ENCODE measurements at places on chromosomes 2 and 18.

DNA sequence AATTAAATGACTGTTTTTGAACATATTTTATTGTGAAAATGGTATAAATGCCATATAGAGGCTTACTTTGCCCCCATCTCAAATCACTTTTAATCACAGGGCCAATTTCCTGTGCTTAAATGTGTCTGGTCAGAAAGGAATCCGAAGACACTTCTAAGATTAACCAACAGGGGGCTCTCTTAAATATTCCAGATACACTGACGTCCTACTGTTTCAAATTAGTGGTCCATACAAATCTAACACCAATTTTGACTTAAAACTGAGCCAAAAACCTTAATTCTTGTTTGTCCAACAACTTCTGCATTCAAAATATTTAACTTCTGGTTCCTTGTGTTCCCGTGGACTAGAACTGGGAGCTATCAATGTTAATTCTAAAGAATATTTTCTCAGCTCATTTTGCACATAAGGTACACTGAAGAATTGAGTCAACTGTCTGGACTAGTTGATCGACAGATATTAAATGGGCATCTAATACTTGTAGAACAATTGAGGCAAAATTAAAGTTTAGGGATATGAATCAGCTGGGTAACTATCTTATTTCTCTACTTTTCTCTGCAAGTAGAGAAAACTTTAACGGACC is 557.5 kb downstream of the ARHGAP15 start:
- no peak for DNase-seq

- no peak for DNase-seq
Observed at GRCh38 chr2:46146866-46147502, 150.2 kb upstream of the EPAS1 start.

GRCh38 chr2:100742277-100743254 is 77.4 kb upstream of the NPAS2 start:
- DNase-seq = peak; percentile 96

- DNase-seq = no peak
Observed at GRCh38 chr2:78202986-78203670, 681.0 kb upstream of the LRRTM4 start.

DNA sequence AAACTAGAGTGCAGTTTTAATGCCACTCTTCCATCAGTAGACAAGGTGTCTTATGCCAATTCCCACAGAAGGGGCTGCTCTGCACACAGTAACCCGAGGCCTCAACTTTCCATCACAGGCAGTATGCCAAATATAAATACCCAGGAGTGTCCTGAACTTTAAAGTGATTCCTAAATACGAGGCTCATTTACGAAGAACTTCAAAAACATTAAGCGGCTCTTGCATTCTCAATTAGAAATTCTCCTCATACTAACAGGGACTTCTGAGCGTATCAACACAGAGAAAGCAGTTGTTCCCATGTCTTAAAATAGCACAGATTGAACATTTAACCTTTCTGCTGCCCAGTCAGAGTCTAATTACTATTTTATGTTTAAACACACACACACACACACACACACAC is 638.6 kb downstream of the ERBB4 start:
- no peak for DNase-seq

GRCh38 chr2:136210822-136211221 is 92.9 kb upstream of the CXCR4 start:
- no peak for DNase-seq

DNA sequence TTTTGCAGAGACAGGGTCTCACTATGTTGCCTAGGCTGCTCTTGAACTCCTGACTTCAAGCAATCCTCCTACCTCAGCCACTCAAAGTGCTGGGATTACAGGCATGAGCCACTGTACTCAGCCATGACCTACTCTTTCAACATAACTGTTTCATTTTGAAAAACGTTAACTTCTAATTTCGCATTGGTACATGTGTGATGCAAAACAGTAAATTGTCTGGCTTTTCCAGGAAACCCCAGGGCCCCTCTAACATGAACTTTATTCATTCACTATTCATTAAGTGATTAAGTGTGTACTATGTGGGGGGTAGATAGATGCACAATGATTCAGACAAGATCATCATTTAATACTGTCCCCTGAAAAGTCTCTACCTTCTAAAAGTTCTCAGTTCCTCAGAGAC is 364.9 kb downstream of the SS18 start:
- DNase-seq = no peak

- no peak for DNase-seq
Observed at GRCh38 chr2:200670313-200670712, 84.5 kb downstream of the AOX1 start.

DNA sequence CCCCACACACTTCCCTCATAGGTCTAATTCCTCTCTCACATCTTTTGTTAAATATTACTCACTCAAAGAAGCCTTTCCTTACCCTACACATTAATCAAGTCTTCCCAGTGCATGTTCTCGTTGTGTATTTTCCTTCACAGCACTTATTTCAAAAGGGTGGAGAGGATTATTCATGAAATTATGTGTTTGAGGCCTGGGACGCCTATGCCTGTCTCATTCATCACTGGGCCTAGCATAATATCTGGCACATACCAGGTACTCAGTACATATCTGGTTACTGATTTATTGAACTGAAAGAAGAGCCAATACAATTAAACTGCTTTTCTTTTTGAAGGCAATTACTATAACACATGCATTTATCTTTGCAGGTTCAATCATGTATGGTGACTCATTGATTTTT is 15.1 kb upstream of the MALL start:
- no peak for DNase-seq

GRCh38 chr2:120802867-120803484 is 67.3 kb downstream of the GLI2 start:
- DNase-seq = no peak

DNA sequence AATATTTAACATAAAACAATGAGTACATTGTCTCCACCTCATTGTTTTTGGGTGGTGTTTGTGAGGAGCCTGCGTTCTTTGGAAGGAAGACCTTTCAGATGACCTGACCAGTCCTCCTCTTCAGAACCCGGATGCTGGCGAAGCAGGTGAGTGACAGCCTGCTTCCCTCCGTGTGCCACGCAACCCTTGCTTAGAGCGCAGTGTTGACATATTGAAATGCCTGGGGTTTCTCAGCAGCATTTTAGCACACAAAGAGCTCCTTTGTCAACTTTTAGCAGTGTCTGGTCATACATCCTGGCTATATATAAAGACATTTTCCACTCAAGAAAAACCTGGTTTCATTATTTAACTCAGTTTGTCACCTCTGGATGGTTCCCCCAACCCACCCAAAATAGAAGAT is 335.7 kb upstream of the POU3F3 start:
- DNase-seq = no peak

DNA sequence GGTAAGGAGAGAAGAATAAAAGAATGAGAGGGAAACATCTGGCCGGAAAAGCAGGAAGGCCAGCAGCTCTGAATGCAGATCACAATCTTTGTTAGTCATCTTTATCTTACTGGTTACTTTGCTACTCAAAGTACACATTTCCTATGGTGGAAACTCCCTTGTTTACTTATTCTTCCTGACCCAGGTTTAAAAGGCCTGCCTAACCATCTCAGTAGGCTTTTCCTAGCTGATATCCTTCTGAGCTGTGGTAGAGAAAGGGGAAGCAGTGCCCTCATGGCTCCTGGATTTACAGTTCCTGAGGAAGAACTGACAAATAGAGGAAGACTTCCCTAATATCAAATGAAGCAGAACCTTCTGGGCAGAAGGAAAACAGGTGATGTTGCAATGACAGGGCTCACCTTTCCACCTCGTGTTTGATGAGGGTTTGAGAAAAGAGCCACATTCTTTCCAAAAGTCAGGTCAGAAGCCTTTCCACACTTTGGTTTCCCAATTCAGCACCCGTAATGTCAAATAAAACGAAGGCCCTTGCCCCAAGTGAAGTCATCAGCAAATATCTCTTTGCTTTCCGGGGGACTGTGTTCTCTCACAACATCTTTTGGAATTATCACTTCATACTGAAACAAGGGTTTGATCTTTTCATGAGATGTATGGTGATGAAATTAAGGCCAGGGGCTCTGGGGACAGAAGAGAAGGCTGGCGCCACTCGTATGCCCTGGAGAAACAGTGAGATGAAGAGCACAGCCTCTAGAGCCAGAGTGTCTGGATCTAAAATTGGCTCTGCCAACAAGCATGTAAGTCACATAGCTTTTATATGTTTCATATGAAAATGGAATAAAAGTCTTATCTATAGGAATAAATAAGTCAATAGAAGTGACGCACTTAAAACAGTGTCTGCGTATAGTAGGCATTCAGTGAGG is 26.7 kb upstream of the APOB start:
- DNase-seq = no peak

GRCh38 chr2:44347526-44347925 is 13.8 kb downstream of the PREPL start:
- DNase-seq = no peak

DNA sequence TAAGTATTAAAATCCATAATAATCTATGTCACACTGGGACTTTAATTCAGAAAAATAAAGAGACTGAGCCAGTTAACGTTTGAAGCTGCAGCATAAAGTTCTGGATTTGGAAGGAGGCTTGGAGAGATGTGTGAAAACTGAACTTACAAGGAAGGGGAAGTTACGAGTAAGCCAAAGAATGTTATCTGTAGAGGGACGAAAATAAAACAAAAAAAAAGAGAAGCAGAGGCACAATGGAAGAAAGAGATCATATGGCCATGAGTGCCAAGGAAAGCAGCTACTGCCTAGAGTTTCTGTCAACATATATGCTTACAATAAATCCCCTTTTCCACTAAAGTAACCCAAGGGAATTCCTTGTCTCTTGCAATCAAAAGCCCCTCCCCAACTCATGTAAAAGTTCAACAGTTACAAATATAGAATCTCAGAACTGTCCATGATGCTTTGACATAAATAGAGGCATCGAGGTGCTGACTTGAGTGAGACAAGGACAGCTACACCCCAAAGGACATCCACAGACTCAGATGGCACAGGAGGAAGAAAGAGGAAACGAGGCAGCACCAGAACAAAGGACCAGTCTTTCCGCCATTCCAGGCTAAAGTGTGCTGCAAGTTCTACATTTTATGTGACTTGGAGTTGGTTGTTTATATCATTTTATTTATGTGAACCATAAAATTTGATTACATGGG is 16.1 kb upstream of the ARL5A start:
- no peak for DNase-seq

GRCh38 chr2:202317080-202317857 is 51.7 kb downstream of the NOP58 start:
- DNase-seq = peak; percentile 75

GRCh38 chr2:50645346-50645745 is 386.6 kb downstream of the NRXN1 start:
- no peak for DNase-seq

GRCh38 chr2:152415231-152415642 is 80.3 kb downstream of the FMNL2 start:
- DNase-seq = no peak

- no peak for DNase-seq
Observed at GRCh38 chr2:27080140-27080469, 1.7 kb downstream of the EMILIN1 start.

GRCh38 chr2:55451699-55452098 is 32.0 kb upstream of the CCDC88A start:
- no peak for DNase-seq

- DNase-seq = no peak
Observed at GRCh38 chr18:39959839-39960238, 1995.2 kb upstream of the PIK3C3 start.

GRCh38 chr2:204909791-204910190 is 364.5 kb downstream of the PARD3B start:
- no peak for DNase-seq

DNA sequence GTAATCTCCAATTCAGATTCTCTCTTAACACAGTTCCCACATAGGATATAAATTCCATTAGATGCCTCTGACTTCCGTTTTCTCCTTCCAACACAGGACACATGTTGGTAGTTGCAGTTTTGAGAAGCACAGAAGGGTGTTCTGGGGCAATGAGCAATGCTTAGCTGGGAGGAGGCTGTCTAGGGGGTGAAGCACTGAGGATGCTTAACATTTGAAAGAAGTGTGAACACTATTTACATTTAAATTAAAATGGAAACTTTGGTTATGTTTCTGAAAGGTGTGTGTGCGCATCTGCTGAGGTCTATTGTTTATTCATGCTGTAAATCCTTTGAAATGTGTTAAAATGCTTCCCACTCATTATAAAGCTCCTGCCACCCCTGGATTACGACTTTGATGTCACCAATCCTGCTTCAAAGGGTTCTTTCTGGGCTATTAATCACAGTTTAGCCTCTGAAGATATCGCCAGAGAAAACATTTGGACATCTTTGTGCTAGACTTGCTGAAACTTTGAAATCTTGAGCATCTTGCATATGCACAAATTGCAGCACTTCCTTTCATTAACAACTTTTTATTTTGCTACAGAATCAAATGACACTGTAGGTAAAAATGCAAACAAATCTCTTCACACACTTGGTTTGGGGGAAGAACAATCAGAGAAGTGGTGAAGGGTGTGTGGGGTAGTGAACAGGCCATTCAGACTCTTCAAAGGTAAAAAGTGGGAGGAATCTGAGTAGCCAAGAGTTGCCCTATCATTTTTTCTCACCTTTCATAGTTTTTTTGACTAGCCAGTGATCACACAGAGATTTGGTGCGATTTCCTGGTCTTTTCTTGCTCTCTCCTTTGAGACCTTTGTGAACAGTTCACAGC is 258.4 kb downstream of the MYO3B start:
- DNase-seq = no peak

- no peak for DNase-seq
Observed at GRCh38 chr2:189751080-189751658, 11.4 kb downstream of the OSGEPL1 start.

GRCh38 chr2:75432761-75433361 is 127.9 kb downstream of the EVA1A start:
- peak; percentile 8 for DNase-seq

- DNase-seq = no peak
Observed at GRCh38 chr2:95234286-95234785, 27.0 kb downstream of the ZNF892 start.

- no peak for DNase-seq
Observed at GRCh38 chr2:132774189-132774588, 104.2 kb upstream of the LYPD1 start.

Data from skeletal muscle cell (primary cell).